ENCODE measurements at places on chromosomes 12 and 14.

DNA sequence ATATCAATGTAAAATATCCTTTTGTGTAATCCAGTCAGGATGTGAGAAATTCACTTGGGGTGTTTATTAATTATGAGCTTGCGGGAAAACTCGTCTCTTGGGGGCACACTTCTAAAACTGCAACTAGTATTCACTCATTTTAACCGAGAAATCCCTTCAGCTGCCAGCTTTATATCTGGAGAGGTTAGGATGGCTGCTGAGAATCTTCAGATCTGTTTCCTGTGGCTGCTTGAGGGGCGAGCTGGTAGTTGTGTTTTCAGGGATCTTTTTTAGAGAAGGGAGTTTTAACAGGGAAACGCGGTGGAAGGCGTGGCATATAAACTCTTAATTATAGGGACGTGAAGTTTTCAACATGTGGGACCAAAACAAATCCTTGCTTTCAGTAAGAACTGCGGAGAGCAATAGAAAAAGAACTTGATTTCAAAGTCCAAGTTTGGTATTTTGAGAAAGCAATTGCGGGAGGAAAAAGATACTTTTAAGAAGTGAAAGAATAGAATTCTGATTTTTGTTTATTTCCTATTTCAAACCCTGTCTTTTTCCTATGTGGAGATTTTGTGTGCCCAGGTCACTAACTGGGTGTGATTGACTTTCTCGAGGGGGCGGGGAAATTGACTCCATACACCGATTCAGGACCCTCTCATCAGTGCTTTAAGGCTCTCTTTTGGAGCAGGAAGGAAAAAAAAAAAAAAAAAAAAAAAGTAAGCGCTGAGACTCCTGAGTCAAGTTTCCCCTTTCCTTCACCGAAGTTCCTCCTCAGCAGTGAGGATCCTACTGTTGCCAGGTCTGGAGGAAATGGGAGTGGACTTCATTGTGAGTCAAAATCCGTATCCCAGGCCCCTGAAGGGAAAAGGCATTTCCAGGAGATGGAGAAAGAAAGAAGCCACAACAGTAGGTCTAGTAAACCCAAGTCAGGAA lies 1.1 kb downstream of the PPFIBP1 start:
- no peak for DNase-seq

DNA sequence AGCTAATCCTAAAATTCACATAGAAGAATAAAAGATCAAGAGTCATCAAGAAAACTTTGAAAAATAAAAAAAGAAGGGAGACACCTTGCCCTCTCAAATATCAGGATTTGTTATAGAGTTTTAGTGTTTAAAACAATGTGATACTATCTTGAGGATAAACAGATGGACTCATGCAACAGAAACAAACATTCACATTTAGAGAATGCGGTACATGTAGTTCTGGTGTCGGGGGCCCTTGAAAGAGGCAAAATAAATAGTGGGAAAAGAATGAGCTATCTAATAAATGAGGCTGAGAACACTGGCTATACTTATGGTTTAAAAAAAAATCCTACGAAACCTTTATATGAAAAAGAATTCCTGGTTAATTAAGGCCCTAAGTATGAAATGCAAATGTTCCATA lies 127.7 kb downstream of the LLPH start:
- no peak for DNase-seq

- DNase-seq: no peak
These were observed 164.2 kb downstream of the CCER1 start for GRCh38 chr12:90790747-90791146.

DNA sequence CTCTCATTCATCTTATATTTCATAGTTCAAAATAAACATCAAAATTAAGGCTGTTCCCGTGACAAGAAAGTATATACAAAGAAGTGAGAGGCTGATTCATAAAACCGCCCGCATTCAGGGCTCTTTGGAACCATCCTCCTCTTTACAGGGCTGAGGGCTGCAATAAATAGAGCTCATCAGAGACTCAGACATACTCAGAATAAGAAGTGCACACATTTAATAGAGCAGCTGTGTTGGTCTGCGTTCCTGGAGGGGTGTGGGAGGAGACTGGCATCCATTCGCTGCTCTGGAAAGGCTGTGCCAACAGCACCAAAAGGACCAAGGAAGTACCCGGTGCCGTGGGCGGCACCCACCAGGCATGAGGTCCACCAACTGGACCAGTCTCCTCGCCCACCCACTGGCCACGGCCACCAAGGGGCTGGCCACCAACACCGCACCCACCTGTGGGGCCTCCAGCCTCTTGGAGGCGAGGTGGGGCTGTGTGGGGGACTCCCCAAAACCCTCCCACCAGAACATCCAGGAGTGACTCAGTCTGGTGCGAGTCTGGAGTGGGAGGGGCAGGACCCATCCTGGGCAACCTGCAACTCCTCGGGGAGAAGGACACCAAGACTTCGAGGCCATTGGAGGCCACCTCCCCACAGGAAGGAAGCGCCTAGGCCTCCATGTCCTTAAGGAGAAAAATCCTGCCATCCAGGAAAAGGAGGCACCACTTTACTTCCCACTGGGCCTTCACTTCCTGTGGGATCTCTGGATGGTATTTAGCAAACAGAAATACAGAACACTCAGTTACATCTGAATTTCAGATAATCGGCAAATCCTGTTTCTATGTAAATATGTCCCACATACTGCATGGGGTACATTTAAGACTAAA lies 32.7 kb downstream of the VCPKMT start:
- DNase-seq: no peak

DNA sequence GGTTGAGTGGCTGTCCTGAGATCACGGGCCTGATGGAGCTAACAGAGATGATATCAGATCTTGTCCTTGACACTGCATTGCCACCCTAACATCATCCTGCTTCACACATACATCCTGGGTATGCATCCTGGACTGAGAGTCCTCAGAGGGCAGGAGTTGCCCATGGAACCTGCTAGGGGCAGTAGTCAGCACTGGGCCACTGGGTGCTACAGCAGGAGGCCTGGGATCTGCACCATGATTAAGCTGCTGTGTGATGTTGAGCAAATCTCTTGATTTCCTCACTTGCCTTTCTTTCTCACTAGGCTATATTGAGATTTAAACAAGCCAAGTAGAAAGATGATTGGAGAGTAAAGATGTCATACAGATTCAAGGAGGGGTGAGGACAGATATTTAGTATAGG lies 22.1 kb upstream of the EIF4B start:
- no peak for DNase-seq

DNA sequence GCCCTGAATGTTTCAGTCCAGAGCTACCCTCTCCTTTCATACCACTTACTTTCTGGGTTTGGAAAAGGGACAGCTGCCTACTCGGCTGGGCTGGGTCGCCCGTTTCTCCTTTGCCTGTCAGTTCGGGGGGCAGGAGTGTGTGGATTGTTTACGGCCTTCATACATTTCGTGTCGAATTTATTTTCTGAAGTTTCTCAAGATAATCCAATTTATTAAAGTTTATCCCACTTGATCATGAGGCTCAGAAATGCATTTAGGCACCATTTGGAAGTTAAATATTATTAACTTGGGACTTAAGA lies 608 bp downstream of the ZNF410 start:
- no peak for DNase-seq

DNA sequence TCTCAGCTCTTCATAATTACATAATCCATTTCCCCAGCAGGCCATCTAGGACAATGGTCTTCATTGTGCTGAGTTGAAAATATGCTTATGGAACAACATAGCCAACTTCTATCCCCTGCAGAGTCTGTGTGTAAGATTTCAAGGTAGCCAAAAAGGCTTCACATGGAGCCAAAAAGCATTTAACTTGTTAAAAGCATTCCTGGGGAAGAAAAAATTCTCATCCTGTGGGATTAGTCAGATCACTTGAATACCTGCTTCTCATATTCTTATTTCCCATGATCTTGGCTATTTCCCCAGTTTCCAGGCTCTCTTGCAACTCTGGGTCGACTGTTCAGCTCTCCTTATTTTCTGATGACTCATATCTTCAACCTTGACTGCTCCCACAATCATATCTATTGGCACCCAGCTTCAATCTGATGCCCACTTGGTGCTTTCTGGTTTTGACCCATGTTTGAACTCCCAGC lies 178.9 kb downstream of the KLHL28 start:
- no peak for DNase-seq

GRCh38 chr12:108582978-108583770 lies 14.7 kb downstream of the TMEM119 start:
- DNase-seq: no peak

- no peak for DNase-seq
These were observed 10.6 kb upstream of the FOXN3 start for GRCh38 chr14:89427426-89428172.

DNA sequence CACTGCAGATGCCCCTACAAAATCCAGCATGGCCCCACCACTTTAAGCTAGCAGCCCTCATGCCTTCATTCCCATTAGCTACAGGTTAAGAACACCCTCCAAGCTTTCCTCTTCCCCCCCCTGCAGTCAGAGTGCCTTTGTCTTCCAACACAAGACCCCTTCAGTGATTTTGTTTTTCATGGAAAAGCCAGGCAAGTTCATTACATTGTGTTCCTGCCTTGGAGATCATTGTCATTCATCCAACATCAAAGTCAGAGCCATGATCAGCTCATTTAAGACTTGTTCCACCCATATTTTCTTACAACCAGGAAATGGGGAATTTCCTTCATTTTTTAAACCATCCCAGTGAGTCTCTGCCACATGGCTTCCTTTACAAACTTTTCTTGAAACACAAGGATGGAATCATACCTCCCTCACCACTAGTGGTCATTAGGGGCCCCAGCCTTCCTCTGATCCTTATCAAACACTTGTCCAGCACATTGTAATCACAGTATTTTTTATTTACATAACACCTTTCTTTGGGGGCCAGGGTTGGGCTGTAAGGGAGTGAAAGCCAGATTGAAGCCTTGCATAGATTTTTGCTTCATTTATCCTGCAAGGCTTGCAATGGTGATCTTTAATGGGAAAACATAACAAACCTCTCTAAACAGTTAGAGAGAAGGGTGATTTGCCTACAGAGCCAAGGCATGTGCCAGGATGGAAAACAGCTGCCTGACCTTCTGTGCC lies 765.3 kb downstream of the MED13L start:
- DNase-seq: no peak

DNA sequence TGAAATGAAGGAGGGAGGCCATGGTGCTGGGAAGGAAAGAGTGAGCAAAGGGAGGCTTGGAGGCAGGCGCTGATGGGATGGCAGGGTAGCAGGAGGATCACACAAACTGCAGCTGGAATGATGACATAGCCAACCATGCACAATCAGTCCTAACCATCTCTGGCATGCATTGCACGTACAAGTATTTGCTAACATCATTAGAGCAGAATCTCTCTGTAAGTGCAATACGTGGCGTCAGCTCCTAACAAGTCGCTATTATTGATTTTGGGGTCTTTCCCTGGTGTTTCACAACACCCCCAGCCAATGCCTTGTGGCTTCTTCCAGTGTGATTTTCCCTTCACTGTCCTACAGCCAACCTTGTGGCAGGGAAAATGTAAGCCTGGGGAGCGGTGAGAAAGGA lies 18.5 kb downstream of the BDKRB1 start:
- DNase-seq: no peak
